ENCODE measurements at places on chromosomes 2 and 18.

GRCh38 chr2:134470561-134471168 lies 216.8 kb downstream of the MGAT5 start:
- no peak overlapping the region for H3K27ac ChIP-seq
- no peak for DNase-seq
- no peaks in the 10 kb centered on the region for H3K4me1 ChIP-seq
- no peak overlapping the region for H3K4me3 ChIP-seq

GRCh38 chr18:65287652-65288051 lies 463.2 kb upstream of the CDH7 start:
- H3K27me3 ChIP-seq: no peaks in the 10 kb centered on the region
- no peaks in the 10 kb centered on the region for H3K4me1 ChIP-seq
- DNase-seq: no peak
- no peaks in the 10 kb centered on the region for H3K36me3 ChIP-seq

DNA sequence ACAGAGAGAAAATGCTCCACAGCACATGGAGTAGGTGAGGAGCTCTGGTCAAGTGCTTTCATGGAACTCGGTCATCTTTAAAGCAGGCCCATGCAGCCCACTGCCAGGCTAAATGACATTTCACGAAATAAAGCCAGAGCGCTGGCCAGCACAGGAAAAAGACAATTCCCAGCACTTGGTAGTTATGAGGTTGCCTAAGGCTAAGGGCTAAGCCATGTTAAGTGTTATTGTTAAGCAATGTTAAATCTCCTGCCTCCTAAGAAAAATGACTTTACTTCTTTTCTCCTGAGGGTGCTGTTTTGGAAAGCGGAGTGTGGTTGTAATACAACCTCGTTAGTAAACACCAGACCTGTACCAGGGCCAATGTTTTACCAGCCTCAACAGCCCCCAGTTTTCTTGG lies 125.9 kb upstream of the NRP2 start:
- no peaks in the 10 kb centered on the region for H3K36me3 ChIP-seq
- DNase-seq: no peak
- H3K27me3 ChIP-seq: no peaks in the 10 kb centered on the region
- no peaks in the 10 kb centered on the region for H3K4me1 ChIP-seq
- no peak overlapping the region for H3K27ac ChIP-seq

DNA sequence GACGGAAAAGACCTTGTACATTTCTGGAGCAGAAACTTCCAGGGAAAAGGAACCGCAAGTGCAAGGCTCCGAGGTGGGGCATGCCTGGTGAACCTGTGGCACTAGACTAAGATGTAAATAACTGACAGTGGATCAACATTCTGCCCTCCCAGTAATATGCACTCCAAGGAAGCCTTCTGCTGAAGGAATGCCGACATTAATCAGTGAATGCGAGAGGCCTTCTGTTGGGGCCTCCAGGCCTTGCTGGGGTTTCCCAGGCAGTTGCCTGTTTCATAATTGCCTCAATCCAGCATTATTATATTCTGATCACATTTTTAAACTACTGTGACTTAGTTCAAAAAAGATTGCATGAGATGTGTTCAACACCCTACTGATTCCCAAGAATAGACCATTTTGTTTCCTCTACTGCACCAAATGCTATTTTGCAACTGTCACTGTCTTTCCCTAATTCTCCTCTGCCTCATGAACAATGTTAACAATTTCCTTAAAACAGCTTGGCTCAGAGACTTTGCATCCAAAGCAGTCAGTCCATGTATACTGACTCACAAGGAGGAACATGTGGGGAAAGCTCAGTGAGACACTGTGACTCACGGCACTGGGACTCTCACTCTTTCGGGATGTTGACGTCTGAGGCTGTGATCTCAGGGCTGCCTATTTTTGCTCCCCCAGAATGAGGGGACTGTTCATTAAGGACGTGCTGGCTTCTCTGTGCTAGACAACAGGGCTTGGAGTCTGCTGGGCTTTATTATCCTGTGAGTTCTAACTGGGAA lies 10.5 kb upstream of the DSG2 start:
- no peak for DNase-seq
- H3K4me1 ChIP-seq: peaks cover 9% of the 10 kb centered on the region
- peaks cover 16% of the 10 kb centered on the region for H3K27me3 ChIP-seq
- no peak overlapping the region for H3K27ac ChIP-seq
- no peaks in the 10 kb centered on the region for H3K36me3 ChIP-seq
- no peak overlapping the region for H3K4me3 ChIP-seq

- H3K27me3 ChIP-seq: no peaks in the 10 kb centered on the region
- H3K27ac ChIP-seq: peak overlapping the region; percentile 88
- H3K4me1 ChIP-seq: peaks cover 96% of the 10 kb centered on the region
- DNase-seq: peak; percentile 87
- H3K36me3 ChIP-seq: peaks cover 75% of the 10 kb centered on the region
These were observed 21.7 kb downstream of the LBH start for GRCh38 chr2:30252723-30253701.

GRCh38 chr2:39027421-39027820 lies 93.4 kb downstream of the SOS1 start:
- peaks cover 5% of the 10 kb centered on the region for H3K36me3 ChIP-seq
- no peak overlapping the region for H3K27ac ChIP-seq
- H3K4me3 ChIP-seq: no peak overlapping the region
- no peak for DNase-seq
- no peaks in the 10 kb centered on the region for H3K27me3 ChIP-seq
- peaks cover 2% of the 10 kb centered on the region for H3K4me1 ChIP-seq

Measured in activated CD4-positive, alpha-beta T cell treated with anti-CD3 and anti-CD28 coated beads for 36 hours (primary cell).